ENCODE measurements at places on chromosomes 11 and 22.
A peak's percentile ranks its signal among the peaks of the same experiment; 100 is the strongest.

GRCh38 chr11:128335729-128336128 lies 251.6 kb downstream of the ETS1 start:
- H3K36me3 ChIP-seq: no peaks in the 10 kb centered on the region
- DNase-seq: no peak
- peaks cover 43% of the 10 kb centered on the region for H3K4me1 ChIP-seq
- no peak overlapping the region for H3K4me3 ChIP-seq
- H3K27me3 ChIP-seq: no peaks in the 10 kb centered on the region

GRCh38 chr11:3010004-3010403 lies 17.9 kb upstream of the NAP1L4 start:
- H3K36me3 ChIP-seq: peaks cover 53% of the 10 kb centered on the region
- no peaks in the 10 kb centered on the region for H3K27me3 ChIP-seq
- H3K4me1 ChIP-seq: peaks cover 34% of the 10 kb centered on the region
- H3K4me3 ChIP-seq: no peak overlapping the region

DNA sequence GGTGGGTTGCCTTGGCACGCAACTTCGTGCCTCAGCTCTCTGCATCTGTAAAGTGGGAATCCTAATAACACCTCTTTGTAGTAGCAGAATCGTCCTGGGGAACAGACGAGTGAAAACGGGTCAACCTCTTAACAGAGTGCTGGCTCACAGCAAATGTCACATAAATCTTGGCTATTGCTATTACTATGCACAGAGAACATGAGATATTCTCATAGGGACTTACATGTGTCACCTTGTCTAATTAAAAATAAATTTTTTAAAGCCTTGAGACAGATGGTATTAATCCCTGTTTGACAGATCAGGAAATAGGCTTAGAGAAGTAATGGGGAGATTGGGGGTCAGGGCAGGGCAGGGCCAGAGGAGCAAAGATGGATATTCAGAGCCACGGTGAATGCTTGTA lies 44.3 kb upstream of the IGSF9B start:
- H3K4me3 ChIP-seq: no peak overlapping the region
- no peak for DNase-seq
- no peak overlapping the region for H3K27ac ChIP-seq
- no peaks in the 10 kb centered on the region for H3K4me1 ChIP-seq

GRCh38 chr11:66879583-66879982 lies 22.7 kb downstream of the LRFN4 start:
- peaks cover 15% of the 10 kb centered on the region for H3K4me1 ChIP-seq
- H3K36me3 ChIP-seq: no peaks in the 10 kb centered on the region
- no peak for DNase-seq
- no peak overlapping the region for H3K27ac ChIP-seq

DNA sequence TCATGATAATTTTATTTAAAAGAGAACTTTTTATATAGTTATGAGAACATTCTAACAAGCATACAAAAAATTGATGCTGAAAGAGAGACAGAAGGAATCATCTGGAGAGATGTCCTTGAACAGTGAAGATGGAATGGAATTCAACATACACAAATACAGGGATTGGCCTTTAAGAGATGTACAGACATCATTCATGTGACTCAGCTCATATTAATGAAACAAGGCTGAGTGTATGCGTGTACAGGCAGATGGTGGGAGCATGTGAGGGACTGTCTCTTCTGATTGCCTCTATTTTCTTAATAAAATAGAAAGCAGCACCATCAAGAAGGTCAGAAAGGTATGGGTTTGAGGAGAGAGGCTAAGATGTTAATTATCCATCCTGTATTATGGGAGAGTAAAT lies 793.3 kb downstream of the CNTN5 start:
- H3K4me1 ChIP-seq: no peaks in the 10 kb centered on the region
- DNase-seq: no peak
- no peaks in the 10 kb centered on the region for H3K36me3 ChIP-seq

DNA sequence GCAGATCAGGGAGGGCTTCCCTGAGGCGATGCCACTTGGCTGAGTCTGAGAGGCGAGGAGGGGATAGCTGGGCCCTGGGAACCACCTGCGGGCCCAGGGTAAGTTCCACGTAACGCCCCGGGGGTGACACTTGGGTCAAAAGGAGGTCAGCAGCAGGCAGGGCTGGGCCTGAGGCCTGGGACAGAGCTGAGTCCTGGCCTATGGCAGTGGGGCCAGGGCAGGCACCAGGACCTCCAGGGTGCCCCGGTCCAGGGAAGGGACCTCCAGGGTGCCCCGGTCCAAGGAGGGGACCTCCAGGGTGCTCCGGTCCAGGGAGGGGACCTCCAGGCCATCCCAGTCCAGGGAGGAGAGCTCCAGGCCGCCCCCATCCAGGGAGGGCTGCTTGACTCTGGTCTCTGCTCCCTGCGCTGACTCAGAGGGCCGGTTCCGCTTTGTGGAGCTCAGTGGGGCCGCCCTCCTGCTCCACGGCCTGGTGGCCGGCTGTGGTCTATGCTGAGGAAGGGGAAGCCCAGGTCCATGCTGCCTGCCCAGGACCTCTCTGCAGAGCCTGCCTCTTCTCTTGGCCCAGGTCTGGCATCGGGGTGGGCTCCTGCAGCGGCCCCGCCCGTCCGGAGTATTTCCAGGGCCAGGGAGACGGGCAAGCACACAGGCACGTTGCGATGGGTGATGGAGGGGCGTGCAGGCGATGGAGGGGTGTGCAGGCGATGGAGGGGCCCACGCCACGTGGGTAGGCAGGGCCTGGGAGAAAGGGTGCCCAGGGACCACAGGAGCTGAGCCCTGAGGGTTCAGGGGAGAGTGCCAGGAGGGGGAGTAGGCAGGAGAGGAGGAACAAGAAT lies 19.5 kb upstream of the WNT7B start:
- peaks cover 2% of the 10 kb centered on the region for H3K27me3 ChIP-seq
- H3K36me3 ChIP-seq: no peaks in the 10 kb centered on the region
- no peak overlapping the region for H3K4me3 ChIP-seq
- no peak overlapping the region for H3K27ac ChIP-seq
- DNase-seq: no peak

DNA sequence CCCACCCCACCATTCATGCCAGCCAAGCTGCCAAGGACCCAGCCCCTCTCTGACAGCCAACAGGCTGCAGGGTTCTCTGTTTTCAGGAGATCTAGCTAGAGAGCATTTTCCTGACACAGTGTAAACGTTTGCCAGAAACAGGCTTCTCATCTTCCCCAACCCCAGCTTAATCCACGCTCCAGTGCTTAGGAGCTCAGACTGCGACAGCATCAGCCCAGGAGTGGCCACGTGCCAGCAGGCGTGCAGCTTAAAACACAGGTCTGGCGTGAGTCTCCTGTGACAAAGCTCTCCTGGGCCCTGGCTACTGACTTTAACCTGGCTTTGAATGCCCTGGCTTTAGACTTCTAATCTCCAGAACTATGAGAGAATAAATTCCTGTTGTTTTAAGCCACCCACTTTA lies 66.6 kb downstream of the GALNT18 start:
- no peaks in the 10 kb centered on the region for H3K36me3 ChIP-seq
- no peak for DNase-seq
- no peak overlapping the region for H3K4me3 ChIP-seq
- H3K27ac ChIP-seq: no peak overlapping the region

DNA sequence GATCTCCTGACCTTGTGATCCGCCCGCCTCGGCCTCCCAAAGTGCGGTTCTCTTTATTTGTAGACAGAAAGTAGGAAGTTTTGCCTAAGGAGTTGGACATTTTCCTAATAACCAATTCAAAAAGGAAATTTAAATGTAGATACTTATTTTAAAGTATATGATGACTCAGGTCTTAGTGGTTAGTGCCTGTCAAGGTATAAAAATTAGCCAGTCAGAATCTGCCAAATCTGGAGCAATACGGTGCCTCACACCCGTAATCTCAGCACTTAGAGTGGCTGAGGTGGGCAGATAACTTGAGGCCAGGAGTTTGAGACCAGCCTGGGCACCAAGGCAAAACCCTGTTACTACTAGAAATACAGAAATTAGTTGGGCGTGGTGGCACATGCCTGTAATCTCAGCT lies 86.7 kb upstream of the RASSF10 start:
- no peak overlapping the region for H3K27ac ChIP-seq
- no peak overlapping the region for H3K4me3 ChIP-seq
- H3K27me3 ChIP-seq: no peaks in the 10 kb centered on the region
- no peak for DNase-seq

- H3K27me3 ChIP-seq: no peaks in the 10 kb centered on the region
- no peak overlapping the region for H3K27ac ChIP-seq
Observed at GRCh38 chr22:25680956-25681355, 61.0 kb upstream of the MYO18B start.

DNA sequence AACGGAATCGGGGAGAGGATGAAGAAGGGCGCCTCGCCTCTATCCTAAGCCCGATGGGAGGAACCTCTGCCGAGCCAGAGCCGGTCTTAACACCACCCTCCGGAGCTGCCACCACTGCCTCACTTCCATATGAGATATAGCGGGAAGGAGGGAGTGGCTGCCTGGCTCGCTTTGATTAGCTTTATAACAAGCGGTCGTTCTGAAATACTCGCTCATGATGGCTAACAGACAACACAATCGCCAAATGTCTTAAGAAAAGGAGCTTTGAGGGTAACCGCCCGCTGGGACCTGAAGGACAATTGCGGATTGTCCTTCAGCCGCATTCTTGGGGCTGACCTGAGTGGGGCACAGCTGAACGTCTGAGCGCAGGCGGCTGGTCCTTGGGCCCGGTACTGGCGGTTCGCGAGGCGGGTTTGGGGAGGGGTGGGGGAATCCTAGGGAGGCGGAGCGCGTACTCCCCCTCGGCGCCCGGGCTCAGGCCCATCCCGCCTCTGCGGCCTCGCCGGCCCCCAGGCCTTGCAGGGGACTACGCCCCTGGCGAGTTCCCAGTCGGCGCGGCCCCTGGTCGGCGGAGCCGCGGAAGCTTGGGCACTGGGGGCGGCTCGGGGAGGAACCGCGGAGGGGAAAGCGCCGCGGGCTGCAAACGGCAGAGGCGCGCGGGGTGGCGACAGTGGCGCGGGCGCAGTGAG lies at the start of gene PLAAT5:
PLAAT5 (minus strand) TSS at position 617 of the 689 bp plus-strand sequence; CDS start at position 484, 133 bp downstream.
- peaks cover 17% of the 10 kb centered on the region for H3K4me1 ChIP-seq
- peak; percentile 33 for DNase-seq
- peaks cover 16% of the 10 kb centered on the region for H3K27me3 ChIP-seq

- no peaks in the 10 kb centered on the region for H3K4me1 ChIP-seq
- no peak for DNase-seq
- no peaks in the 10 kb centered on the region for H3K36me3 ChIP-seq
- no peaks in the 10 kb centered on the region for H3K27me3 ChIP-seq
- no peak overlapping the region for H3K4me3 ChIP-seq
Observed at GRCh38 chr11:82556210-82556609, 177.5 kb downstream of the FAM181B start.

DNA sequence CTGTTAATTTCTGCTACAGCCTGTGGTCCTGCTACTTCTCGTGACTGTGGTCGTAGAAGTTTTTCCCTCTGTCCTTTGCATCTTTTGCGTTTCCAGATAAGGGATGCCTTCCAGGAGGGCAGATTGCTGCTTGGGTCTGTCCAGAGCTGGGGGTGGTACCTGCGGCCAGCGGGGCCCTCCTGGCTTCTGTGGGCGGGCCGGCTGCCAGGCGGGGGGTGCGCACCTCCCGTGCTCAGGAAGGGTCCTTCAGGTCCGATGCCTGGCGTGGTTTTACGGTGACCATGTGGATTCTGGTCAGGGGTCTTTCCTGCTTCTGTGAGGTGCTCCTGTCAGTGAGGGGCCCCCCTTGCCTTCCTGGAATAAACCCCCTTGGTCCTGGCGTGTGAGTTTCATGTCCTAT lies 84.8 kb downstream of the KCNQ1 start:
- no peak overlapping the region for H3K4me3 ChIP-seq
- H3K4me1 ChIP-seq: peaks cover 29% of the 10 kb centered on the region
- no peaks in the 10 kb centered on the region for H3K36me3 ChIP-seq
- no peak for DNase-seq
- no peaks in the 10 kb centered on the region for H3K27me3 ChIP-seq

DNA sequence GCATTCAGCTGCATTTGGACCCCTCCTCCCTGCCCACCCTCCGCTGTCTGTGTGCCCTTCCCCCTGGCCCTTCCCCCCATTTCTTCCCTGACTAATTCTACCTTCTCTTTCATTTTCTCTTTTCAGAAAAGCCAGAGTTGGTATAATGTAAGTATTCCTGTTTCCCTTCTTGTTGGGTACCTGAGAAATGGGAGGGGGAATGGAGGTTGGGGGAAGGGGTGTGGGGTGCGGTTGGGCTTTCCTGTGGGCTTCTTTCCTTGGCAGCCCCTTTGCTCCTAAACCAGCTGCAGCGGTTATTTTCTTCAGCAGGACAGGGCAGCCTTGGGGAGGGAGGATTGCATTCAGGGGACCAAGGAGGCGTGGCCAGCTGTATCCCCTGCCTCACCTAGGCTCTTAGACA lies 70.2 kb downstream of the SCN3B start:
- H3K36me3 ChIP-seq: peaks cover 1% of the 10 kb centered on the region
- H3K4me1 ChIP-seq: peaks cover 5% of the 10 kb centered on the region
- no peak overlapping the region for H3K4me3 ChIP-seq
- H3K27me3 ChIP-seq: no peaks in the 10 kb centered on the region
- no peak overlapping the region for H3K27ac ChIP-seq

DNA sequence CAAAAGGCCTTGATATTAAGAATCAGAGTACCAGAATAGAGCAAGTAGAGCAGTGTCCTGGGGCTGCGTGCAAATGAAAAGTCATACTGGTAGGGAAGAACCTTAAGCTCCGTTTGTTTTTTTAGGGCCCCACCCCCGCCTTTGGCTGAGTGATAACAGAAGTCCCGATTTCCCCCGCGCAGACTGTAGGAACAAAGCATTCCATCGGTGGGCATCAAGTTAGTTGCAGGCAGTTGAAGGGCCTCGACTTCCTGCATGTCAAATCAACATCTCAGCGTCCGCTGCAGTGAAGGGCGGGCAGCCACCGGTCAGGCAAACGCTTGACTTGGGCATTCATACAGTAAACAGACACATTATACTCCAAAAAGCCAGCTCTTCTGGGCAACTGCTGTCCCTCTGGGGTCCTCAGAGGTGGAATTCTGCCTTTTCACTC lies 11.7 kb downstream of the LRP4 start:
- DNase-seq: peak; percentile 34
- H3K4me3 ChIP-seq: no peak overlapping the region
- H3K4me1 ChIP-seq: no peaks in the 10 kb centered on the region
- no peak overlapping the region for H3K27ac ChIP-seq
- peaks cover 7% of the 10 kb centered on the region for H3K27me3 ChIP-seq

- H3K27me3 ChIP-seq: peaks cover 6% of the 10 kb centered on the region
- H3K4me3 ChIP-seq: no peak overlapping the region
- DNase-seq: no peak
Observed at GRCh38 chr22:43789452-43789851, 22.7 kb downstream of the EFCAB6 start.

- no peak overlapping the region for H3K4me3 ChIP-seq
- H3K27me3 ChIP-seq: peaks cover 11% of the 10 kb centered on the region
- DNase-seq: no peak
- peaks cover 16% of the 10 kb centered on the region for H3K4me1 ChIP-seq
- no peak overlapping the region for H3K27ac ChIP-seq
- no peaks in the 10 kb centered on the region for H3K36me3 ChIP-seq
Observed at GRCh38 chr11:61757213-61757862, 4.9 kb downstream of the MYRF start.

All from activated CD4-positive, alpha-beta memory T cell treated with anti-CD3 and anti-CD28 coated beads for 36 hours (primary cell).